ENCODE measurements at places on chromosomes 1 and 21.
A peak's percentile ranks its signal among the peaks of the same experiment; 100 is the strongest.

DNA sequence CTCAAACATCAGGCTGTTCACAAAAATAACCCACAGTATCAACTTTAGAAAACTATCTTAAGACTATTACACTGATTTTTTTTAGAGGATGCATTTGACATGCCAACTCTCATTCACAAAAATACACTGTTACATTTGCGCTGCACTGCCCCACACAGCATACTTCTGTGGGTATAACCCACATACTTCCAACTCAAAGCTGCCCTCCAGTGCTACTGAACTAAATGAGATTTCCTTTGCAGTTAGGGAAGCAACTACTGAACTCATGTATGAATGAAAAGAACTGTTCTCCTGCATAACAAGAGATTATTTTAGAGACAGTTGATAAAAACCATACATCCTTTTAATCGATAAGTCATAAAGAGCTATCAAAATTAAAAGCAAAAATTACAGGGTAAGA is 25.8 kb upstream of the GADD45A start:
- no peak for DNase-seq

DNA sequence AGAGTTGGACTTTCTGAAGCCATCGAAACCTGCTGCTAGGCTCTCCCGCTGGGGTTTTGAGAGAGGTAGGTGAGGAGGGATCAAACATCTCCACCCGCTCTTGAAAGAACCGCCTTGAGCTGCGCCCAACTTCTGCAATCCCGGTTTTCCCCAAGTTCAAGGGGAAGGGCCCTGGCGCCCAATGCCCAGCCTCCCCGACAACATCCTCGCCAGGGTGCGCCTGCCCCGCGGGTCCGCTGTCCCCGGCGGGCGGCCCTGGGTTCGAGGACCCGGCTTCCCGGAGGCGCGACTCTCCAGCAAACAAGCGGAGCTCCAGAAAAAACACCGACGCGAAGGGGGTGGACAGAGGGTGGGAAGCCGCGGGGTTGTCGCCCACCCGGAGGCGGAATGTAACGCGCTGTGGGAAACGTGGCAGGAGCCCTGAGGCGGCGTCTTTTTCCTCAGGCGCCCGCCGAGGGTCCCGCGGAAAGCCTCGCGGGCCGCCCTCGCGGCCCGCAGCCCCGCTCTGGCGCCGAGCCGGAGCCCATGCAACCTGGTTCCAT is 607 bp downstream of the BTG3 start:
- peak; percentile 13 for DNase-seq

GRCh38 chr1:25735956-25736529 is 64.0 kb upstream of the SELENON start:
- DNase-seq, result no peak

- no peak for DNase-seq
Observed at GRCh38 chr1:22179197-22179803, 36.4 kb upstream of the WNT4 start.

DNA sequence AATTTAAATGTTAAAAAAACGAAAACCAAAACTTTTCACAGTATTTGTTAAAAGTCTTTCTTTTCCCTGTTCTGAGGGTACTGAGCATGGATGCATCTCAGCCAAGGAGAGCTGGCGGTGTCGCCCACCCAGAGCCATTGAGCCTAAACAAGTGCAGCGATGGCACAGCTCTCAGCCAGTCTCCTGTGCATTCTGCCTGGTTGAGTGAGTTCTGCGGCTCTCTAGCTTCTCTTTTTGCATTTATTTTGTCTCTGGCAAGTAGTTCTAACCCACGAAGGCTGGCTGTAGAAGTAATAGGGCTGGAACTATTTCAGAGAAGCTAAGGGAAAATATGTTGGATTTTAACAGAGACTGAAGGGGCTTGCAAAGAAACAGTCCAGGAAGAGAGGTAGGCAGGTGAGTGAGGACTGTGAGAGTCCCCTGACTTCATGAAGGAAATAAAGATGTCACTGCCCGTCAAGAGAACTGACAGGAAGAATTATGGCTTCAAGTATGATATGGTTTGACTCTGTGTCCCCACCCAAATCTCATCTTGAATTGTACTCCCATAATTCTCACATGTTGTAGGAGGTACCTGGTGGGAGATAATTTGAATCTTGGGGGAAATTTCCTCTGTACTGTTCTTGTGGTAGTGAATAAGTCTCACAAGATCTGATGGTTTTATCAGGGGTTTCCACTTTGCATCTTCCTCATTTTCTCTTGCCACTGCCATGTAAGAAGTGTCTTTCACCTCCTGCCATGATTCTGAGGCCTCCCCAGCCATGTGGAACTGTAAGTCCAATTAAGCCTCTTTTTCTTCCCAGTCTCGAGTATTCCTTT is 35.7 kb upstream of the LIN9 start:
- DNase-seq, result no peak

DNA sequence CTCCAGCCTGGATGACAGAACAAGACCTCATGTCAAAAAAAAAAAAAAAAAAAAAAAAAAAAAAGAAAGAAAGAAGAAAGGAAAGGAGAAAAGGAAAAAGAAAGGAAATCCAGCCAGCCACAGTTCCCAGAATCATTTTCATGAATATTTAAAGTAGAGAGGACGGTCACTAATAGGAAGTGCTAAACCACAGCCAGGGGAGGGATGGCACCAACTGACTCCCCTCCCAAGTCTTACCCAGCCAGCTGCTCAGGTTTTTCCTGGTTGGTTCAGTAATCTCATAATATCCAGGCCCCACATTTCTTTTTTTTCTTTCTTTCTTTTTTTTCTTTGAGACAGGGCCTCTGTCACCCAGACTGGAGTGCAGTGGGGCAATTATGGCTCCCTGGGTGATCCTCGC is 63.9 kb upstream of the AK4 start:
- DNase-seq, result no peak

DNA sequence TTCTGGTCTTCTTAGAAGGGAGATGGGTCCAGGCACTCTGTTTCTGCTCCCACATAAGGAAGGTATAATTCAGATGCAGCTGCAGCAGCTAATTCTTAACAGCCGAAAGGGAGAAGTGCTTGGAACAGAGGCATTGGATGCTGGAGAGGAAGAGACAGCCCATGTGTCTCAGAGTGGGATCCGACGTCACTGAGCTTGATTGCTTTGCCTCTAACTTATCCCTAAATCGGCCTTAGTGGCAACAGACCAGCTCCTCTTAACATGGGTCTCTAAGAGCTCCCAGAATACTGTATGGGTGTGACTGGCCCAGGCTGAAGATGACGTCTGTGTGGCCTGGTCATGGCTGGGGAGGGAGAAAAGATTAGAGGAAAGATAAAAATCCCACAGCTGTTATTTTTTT is 40.7 kb upstream of the KCND3 start:
- no peak for DNase-seq

DNA sequence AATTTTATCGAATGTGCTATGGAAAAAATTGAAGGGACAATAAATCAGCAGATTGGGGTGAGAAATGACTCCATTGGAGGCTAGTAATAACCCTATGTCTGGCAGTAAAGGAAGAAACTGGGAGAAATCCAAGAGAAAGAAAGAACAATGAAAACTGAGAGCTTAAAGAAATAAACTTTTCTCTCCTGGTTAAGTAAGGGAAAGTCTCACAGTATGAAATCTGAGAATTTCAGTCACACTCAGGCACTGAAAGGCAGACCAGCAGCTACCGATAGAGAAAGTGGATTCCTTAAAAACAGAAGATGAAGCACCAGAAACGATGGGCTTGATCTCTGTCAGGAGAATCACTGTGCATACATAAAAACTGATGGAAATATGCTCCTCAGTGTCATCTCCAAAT is 404.2 kb downstream of the PLPP3 start:
- no peak for DNase-seq
